HFFc6 (cell line): ENCODE measurements at places on chromosomes 7 and 10. TPM values are rescaled to one million over a fixed set of nuclear protein-coding genes. Genes with fewer than 3 reads are reported as not detected.

Gene UPK3B
- total RNA-seq: not detected in 3 replicates

Gene DNAJC9
- total RNA-seq: 18.7 to 29.5 TPM (median 27.8 TPM) in 3 replicates

Gene FAM131B
- 0.79 to 1.3 TPM (median 1.1 TPM) in 3 replicates for total RNA-seq

Gene LEP
- not detected in 3 replicates for total RNA-seq

Gene ODAD2
- 10.3 and 20.0 TPM in 2 replicates for total RNA-seq

- no peak for DNase-seq
These were observed 32.0 kb downstream of the PTEN start for GRCh38 chr10:87895430-87895829.

- DNase-seq: peak; percentile 52
These were observed 13.0 kb upstream of the STK31 start for GRCh38 chr7:23696916-23697441.

DNA sequence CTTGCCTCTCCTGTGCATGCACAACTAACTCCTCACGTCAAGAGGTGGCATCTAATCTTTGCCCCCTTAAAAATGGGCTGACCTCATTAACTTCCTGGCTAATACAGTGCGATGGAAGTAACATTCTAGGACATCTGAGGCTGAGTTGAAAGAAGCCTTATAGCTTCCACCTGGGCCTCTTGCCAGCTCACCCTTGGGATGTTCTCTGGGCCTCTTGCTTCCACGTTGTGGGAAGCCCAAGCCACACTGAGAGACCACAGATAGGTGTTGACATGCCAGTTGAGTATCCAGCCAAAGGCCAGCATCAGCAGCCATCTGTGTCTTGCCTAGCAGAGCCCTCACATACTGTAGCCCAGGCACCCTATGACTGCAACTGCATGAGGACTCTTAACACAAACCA is 60.8 kb upstream of the GDF10 start:
- DNase-seq: no peak

DNA sequence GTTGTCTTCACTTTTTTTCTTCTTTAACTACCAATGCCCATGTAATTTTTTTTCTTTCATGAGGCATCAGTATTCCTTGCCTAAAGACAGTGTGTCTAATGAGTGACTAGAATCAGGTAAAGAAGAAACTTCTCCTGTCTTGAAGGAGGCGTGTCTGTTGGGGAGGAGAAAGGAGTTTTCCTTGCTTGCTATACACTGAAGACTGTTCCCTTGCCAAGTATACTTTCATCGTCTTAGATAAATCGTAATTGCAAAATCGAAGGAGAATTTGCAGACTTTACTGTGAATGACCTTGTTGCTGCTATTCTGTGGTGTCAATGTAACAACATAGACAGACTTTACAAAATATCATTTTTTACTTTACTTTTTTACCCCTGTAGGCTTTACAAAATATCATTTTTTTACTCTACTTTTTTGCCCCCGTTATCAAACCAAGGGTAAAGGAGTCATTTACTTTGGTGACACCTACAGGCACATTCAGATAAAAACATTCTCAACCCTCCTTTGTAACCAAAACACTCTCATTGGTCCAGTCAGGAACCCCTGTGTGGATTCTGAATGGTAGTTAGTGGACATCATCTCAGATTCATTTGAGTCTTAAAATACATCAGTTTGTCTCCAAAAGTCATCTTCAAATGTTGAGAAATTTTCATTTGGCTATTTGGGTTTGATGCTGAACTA is 232.4 kb downstream of the AHR start:
- DNase-seq: no peak

- DNase-seq: no peak
These were observed 78.9 kb downstream of the UNCX start for GRCh38 chr7:1311406-1312135.

DNA sequence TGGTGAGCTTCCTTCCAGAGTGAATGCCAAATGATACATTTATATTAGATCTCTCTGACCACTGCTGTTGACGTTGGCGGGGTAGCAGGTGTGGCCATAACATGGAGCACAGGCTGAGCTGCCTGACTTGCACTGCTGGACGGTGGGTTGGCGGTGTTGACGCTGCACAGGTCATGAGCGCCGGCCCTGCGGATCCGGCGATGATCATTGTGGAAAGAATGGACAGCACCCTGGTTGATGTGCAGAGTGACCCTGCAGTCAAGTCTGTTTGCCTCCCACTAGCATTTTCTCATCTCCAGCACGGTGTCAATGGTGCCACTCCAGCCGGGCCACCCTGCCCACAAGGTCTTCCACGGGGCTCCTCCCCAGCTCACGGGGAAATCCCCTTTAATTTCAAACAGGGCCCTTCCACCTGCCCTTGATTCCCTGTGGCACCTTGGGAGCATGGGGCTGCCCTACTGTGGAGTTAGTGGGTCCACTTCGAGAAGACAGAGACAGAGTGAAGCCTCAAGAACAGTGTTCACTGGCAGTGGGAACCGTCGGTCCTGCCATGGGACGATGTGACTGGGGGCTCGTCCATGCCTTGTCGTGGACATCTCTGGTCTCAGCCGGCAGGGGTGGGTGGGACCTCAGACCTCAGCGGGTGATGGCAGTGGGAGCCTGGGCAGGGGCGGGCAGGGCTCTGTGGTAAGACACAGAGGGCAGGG is 613.5 kb downstream of the PTPRN2 start:
- DNase-seq: no peak

- DNase-seq: no peak
These were observed 297.6 kb upstream of the SP8 start for GRCh38 chr7:21084286-21084685.
